WERI-Rb-1 (cell line): ENCODE measurements at places on chromosomes 3 and 15.

GRCh38 chr3:55692957-55693558 is 206.0 kb upstream of the WNT5A start:
- DNase-seq = no peak

- no peak for DNase-seq
These were observed 5.3 kb downstream of the SNUPN start for GRCh38 chr15:75620058-75620820.

- DNase-seq = no peak
These were observed 384.6 kb upstream of the RORA start for GRCh38 chr15:61613729-61614128.

DNA sequence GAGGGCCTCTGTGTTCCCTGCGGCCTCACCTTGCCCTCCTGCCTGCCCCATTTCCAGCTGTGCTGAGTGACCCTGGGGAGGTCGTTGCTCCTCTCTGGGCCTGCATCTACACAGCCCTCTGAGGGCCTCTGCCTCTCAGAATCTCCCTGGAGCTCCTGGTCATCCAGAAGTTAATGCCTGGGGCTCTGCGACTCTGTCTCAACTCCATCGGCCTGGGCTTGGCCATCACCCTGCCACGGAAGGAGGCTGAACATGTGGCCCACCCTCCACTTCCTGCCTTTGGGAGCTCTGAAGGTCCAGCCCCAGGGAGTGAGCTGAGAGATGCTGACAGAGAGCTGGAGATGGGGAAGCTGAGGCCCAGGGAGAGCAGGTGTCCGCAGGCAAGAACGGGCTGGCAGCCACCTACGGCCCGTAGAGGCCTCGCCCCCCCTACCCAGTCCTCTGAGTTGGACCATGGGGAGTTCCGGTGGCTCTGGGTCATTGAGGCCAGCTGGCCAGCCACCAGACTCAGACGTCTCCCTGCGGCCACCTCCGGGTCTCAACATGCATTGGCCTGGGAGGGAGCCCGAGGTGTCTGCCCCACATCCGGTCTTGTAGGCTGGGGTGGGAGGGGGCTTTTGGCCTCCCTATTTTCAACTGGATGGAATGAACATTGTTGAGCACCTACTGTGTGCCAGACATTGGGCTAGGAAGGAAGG is 34.2 kb downstream of the GRIP2 start:
- peak; percentile 6 for DNase-seq

GRCh38 chr3:159356606-159357005 is 554.8 kb downstream of the MFSD1 start:
- DNase-seq = no peak

DNA sequence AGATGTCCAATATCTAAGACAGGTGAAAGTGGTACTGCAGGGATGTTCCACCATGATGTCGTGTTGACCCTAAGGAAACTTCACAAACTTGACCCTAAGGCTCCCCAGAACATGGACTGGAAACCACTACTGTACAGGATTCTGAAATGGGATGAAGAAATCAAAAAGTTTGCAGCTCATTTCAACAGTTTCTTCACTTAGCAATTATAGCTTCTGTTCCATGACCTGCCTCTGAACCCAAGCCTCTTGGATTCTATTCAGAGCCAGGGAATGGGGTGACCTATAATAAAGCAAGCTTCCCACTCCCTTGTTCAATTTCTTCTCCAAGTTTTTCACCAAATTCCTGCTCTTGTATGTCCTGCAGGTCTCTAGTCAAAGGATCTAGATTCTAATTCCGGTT is 40.7 kb downstream of the DUT start:
- no peak for DNase-seq

DNA sequence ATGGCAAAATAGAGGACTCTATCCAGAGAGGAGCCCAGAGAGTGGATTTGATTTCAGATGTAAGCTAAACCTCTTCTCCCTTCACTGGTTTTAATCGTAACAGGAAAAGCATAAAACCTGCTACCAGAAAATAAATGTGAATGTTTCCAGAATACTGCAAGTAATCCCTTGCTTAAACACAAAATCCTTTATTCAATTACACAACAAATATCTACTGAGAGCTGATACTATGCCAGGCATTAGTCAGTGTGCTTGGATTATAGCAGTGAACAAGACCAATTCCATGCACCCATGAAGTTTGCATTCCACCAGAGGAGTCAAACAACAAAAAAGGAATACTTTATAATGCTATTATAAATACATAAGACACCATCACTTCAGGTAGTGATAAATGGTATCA is 15.1 kb downstream of the AVEN start:
- no peak for DNase-seq

- no peak for DNase-seq
These were observed 47.1 kb downstream of the ATP13A4 start for GRCh38 chr3:193507566-193507965.

- no peak for DNase-seq
These were observed 187.2 kb downstream of the CADPS start for GRCh38 chr3:62688050-62688449.

- DNase-seq = peak; percentile 39
These were observed 247.8 kb downstream of the OTOL1 start for GRCh38 chr3:161744366-161744765.

GRCh38 chr3:69999140-70000027 is at the start of gene SAMMSON:
Gene SAMMSON, plus strand, starts transcription at chr3:69999733.
- DNase-seq = no peak

DNA sequence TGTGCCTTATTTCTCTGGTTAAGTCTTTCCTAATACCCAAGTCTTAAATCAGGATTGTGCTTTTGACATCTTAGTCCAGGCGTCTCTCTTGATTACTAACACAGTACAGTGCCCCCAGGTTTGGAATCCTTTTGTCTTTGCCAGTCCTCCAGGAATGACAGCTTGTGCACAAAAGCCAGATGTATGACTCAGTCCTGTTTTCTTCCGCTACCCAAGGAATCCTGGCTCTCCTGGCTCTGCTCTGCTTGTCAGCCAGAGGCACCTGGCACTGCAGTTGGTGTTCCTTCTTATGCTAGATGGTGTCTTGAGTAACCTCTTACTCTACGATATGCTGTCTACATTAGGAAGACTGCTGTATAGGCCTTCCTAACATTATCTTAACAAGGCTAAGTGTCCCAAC is 728.2 kb upstream of the NECTIN3 start:
- DNase-seq = peak; percentile 40

GRCh38 chr15:56804938-56805337 is 71.6 kb upstream of the ZNF280D start:
- no peak for DNase-seq

DNA sequence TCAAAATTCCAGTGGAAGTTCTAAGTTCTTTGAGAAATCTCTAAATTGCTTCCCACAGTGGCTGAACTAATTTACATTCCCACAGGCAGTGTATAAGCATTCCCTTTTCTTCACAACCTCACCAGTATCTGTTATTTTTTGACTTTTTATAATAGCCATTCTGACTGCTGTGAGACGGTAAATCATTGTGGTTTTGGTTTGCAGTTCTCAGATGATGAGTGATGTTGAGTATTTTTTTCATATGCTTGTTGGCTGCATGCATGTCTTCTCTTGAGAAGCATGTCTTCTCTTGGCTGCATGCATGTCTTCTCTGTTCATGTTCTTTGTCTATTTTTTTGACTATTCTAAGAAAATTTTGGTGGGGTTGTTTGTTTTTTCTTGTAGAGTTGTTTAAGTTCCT is 499.6 kb upstream of the CCDC54 start:
- DNase-seq = no peak

- DNase-seq = no peak
These were observed 1.3 kb downstream of the GRM7 start for GRCh38 chr3:6862041-6862879.

GRCh38 chr15:90512276-90512675 is 17.4 kb upstream of the CRTC3 start:
- DNase-seq = no peak

DNA sequence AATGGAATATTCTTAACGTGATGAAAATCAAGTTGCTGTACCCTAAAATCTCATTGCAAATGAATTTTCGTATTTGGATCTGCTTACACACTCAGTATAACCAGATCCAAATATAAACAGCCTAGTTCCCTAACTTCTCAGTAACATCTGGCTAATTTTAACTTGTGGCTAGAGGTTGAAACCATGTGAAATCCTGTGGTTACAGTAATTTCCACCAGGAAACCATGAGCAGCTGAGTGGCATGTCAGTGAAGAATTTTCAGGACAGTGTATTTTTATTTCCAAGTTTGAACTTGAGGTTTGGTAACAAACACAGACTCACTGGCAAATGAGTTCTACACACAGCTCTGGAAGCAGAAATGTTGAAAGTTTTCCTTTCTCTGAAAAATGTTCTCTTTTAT is 754.1 kb downstream of the NR2F2 start:
- DNase-seq = no peak

DNA sequence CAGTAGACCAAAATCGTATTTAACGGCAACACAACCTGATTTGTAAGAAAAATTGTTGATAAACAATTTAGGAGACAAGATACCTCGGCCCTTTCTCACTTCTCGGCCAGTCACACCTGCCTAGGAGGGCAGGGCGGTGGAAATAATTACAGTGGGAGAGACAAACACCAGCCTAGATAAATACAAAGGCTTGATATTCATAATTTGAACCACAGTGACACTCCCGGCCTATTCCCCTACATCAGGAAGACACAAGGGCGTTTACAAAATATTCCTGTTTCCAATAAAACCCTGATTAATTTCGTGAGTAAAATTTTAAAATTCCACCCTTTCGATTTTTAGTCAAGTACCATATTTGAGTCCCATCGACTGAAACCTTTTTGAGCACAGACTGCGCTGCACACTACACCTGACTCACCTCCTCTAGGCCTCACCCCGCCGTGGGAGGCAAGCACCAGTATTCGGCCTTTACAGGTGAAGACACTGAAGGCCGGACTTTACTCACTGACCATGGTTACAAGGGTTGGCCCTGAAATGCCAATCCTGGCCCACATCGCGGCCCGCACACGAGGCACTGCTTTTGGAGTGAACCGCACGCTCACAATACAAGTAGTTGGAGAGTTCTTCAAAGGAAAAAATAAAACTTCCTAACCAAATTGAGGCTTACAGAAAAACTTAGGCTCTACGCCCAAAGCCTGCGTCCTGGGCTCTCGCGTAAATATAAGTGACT is 794 bp downstream of the ARPP19 start:
- peak; percentile 17 for DNase-seq

GRCh38 chr15:100900795-100901169 is 18.4 kb upstream of the LRRK1 start:
- DNase-seq = no peak

DNA sequence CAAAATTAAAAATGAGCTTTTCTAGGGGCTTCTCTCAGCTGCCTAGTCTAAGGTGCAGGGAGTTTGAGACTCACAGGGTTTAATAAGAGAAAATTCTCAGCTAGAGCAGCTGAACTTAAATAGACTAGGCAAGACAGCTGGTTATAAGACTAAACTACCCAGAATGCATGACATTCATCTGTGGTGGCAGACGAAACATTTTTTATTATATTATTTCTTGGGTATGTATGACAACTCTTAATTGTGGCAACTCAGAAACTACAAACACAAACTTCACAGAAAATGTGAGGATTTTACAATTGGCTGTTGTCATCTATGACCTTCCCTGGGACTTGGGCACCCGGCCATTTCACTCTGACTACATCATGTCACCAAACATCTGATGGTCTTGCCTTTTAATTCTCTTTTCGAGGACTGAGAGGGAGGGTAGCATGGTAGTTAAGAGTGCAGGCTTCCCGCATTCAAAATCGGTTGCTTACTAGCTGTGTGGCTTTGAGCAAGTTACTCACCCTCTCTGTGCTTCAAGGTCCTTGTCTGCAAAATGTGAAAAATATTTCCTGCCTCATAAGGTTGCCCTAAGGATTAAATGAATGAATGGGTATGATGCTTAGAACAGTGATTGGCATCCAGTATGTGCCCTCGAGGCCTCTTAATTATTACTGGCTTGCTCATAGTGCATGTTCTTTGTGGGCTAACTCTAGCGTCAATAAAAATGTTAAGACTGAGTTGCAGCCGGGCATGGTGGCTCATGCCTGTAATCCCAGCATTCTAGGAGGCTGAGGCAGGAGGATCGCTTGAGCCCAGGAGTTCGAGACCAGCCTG is 984 bp downstream of the CCR5 start:
- no peak for DNase-seq

DNA sequence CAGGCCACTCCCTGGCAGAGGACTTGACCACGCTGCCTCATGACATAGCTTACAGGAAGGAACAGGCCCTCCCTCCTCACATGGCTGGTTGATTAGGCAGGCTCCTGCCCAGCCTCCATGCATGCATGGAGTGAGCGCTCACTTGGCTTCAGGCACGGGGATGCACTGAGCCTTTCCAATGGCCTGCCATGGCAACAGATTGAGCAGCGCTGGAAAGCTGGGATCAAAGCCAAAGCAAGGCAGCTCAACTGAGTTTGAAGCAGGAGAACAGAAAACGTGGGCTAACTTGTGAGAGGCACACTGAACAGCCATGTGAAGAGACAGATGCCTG is 5.9 kb upstream of the GRAMD2A start:
- no peak for DNase-seq

DNA sequence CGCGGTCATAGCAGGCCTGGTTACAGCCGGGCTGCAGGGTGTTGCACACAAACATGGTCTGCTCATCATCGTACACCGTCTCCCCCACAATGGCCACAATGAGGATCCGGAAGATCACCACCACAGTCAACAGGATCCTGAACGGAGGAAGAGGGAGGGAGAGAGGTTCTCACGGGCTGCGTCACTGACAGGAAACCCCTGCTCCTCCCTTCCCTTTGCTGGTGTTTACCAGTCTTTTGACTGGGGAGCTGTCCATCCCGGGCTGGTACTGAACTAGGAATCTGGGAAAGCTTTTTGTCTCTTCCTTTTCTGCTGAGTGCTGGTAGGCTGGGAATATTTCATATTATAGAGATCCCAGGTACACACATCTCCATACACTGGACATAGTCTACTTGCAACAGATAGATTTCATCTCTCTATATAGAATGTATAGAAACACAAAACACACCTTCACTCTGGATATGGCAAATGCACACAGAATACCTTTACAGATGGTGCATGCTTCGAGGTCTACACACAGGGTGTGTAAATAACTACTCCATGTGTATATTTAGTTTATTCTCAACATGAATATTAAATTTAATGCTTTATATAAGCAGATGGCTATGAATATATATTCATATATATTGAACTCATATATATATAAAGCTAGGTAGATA is 1.4 kb downstream of the GJD2 start:
- DNase-seq = no peak

GRCh38 chr15:51380999-51381806 is 39.7 kb downstream of the GLDN start:
- DNase-seq = peak; percentile 73
